ENCODE measurements at places on chromosomes 16 and 17.

DNA sequence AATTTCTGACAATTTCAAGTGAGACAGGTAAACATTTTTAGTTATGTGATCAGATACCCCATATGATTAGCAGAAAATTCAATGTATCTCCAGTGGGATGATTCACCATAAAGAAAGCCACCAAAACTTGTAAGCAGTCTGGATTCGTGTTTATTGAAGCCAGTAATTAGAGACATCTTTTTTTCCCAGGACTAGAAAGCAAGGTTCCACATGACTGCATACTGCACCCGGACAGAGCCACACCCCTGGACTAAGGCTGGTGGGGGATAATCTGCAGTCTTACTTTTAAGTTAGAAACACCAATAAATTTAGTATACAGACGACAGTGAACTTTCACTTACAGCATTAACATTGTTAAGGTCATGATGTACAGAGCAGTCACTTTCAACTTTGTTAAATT lies 24.2 kb upstream of the CMTM4 start:
- DNase-seq = no peak

GRCh38 chr16:88264641-88265285 lies 118.0 kb upstream of the ZNF469 start:
- peak; percentile 74 for DNase-seq

- DNase-seq = no peak
Observed at GRCh38 chr16:82364690-82365089, 194.7 kb upstream of the MPHOSPH6 start.

DNA sequence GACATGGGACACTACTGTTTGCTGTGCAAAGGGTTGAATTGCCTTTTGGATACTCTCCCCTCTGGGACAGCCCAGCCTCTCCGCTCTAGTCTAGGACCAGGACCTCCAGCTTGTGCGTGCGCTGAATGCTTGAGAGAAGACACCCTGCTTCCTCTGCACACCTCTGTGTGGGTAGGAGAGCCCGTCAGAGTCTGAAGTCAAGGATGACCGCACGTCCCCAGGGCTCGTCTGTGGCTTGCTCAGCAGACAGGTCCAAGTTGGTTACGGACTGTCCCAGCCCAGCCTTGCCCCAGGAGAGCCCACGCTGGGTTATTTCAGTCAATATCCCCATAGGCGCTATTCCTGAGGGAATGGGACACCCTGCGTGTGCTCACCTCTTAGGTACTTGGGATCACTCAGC lies 3.7 kb downstream of the C16orf89 start:
- DNase-seq = no peak

- DNase-seq = no peak
Observed at GRCh38 chr17:38844261-38844757, 9.2 kb downstream of the RPL23 start.

DNA sequence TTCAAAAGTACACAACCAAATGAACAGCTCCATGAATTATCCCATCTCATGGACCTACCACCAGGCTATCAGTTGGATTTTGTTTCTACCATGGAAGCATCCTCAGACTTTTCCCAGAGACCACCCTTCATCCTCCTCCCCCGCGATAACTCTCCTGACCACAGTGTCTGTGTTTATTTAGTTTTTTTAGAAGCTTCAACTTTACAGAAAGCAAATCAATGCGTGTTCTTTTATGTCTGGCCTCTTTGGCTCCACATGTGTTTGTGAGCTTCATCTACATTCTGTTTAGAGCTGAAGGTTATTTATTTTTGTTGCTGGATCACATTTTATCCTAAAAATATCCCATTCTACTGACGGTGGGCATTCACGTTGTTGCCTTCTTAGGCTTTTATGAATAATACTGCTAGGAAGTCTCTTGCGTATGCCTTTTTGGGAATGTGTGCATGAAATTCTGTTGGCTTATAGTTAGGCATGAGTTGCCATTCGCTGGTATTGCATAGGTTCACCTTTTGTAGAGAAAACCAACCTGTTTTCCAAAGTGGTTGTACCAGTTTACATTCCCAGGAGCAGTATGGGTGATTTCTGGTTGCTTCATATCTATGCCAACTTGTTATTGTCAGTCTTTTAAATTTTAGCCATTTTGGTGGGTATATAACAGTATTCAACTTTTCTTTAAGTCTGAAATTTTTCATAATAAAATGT lies 83.0 kb downstream of the CMIP start:
- DNase-seq = no peak

DNA sequence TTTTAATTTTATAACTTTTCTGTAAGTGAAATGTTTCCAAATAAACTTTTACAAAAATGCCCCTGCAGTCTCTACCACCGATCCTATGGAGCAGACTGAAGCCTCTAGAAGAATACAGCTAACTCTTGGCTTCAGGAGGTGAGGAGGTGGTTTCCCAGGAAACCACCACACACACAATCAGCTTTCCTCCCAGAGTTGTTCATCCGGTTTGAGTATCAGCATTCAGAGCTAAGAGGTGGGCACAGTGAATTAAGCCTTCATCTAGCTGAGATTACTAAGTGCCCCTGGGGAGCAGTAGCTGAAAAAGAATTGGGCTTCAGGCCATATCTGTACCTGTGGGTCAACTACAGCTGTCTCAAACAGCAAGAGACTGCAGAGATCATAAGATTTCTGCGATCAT lies 139.7 kb downstream of the AATF start:
- no peak for DNase-seq

DNA sequence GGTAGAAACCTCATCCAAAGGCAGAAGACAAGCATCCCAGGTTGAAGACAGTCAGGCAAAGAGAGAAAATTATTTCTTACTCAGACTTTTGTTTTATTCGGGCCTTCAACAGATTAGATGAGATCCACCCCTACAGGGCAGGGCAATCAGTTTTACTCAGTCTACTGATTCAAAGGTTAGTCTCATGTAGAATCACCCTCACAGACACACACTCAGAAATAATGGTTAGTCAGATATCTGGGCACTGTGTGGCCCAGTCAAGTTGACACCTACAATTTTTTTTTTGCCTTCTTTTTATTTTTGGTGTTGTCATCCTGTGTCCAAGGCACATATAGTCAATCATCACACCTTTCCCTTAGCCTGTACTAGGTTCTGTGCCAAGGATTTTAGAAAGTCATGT lies 729.8 kb downstream of the WWOX start:
- DNase-seq = no peak

- no peak for DNase-seq
Observed at GRCh38 chr17:77280304-77281121, 139.7 kb downstream of the SEC14L1 start.

GRCh38 chr17:76208120-76208519 lies 32.2 kb downstream of the RNF157 start:
- DNase-seq = no peak

GRCh38 chr16:8179615-8180014 lies 410.7 kb downstream of the TMEM114 start:
- DNase-seq = no peak

DNA sequence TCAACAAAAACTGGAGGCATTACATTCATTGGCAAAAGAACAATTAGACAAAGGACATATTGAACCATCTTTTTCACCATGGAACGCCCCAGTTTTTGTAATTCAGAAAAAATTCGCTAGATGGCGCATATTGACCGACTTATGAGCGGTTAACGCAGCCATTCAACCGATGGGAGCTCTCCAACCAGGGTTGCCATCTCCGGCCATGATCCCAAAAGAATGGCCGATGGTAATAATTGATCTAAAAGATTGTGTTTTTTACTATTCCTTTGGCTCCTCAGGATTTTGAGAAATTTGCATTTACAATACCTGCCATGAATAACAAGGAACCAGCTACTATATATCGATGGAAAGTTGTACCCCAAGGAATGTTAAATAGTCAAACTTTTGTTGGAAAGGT lies 21.4 kb downstream of the ALOX15B start:
- peak; percentile 36 for DNase-seq

GRCh38 chr17:11296994-11297393 lies 56.0 kb downstream of the SHISA6 start:
- no peak for DNase-seq

DNA sequence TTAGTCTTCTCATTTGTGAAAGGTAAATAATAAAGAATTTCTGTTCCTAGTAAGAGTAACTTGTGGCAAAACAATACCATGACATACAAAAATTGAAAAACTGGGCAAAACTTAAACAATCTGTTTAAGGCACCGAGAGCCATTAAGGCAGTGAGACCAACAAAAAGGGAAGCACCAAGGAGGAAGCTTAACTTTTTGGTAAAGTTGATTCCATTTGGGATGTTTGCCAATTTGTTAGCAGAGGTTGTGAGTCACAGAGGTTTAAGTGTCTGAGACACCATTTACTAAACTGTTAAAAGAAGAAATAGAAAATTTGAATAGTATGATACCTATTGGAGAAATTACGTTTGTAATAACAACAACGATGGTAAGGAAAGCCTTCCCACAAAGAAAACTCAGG lies 4.9 kb downstream of the SLC35G3 start:
- DNase-seq = no peak

DNA sequence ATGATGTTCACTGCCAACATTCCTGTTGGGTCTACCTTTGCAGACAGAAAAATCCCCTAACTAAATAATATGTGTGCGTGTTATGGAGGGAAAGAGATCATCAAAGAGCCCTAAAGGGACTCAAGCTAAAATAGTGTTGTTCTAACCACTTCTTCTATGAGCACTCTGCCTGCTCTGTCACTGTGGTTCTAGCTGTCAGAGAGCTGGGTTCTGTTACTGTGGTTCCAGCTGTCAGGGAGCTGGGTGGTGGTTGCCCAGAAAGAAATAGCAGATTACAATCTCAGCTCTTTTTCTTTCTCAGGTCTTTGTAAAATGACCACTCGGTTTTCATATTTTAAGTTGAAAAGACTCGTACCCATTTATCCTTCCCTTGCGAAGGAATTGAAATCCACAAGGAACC lies 176.3 kb downstream of the HS3ST3A1 start:
- no peak for DNase-seq

GRCh38 chr16:14961405-14962186 lies 13.2 kb upstream of the PDXDC1 start:
- no peak for DNase-seq

GRCh38 chr16:19213885-19214284 lies 45.8 kb downstream of the SYT17 start:
- DNase-seq = no peak

DNA sequence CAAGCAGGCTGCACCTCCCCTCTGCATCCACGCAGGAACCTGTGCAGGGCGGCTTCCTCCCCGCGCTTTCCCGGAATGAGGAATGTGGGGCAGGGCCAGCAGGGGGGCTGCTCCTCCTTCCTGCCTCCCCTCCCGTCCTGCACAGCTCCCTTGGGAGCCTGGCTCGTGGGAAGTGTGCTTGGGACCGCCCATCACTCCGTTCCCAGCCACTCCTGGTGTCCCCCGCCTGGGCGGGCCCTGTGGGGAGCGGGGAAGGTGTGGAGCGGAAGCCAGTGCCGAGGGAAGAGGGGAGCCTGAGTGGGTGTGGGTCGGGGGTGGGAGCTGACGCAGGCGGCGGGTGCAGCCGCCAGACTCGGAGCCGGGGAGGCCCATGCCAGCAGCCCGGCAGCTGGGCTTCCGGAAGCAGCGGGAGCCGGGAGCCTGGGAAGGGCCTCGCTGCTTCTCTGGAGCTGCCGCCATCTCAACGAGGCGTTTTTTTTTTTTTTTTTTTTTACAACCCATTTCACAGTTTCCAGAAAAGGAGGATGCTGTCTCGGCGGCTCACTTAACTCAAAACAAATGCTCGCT lies 24.1 kb downstream of the BAHCC1 start:
- peak; percentile 95 for DNase-seq

GRCh38 chr16:8889893-8890548 lies 7.9 kb downstream of the LITAFD start:
- DNase-seq = no peak
